ENCODE measurements at places on chromosomes 4 and X.

DNA sequence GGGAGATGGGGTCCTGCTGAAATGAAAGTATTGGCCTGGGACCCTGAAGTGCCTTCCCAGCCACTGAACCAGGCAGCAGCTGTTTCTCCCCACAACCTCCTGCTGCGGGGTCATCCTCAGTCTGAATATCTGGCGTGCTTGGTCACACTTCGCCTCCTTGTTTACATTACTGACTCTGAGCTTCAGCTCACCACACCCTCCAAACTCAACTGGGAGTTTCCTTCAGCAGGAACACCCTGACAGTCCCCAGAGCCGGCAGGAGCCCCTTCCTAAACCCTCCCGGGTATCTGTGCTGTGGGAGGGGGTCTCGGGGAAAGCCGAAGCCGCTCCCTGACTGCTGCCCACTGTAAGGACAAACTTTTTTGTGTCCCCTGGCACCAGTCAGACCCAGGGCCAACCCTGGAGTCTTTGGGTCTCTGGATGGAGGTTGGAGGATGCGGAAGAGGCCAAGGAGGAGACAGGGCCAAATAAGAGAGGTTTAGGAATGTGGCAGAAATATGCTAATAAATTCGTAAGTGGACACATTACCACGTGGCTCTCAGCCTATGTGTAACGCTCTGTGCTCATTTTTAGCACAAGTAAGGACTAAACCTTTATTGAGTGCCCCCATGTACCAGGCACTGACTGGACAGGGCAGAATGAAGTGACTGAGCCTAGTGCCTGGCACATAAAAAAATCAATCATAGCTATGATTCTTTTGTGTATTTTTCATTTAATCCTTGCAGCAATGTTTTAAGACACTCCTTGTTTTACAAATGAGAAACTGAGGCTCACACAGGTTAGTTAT, 20.7 kb downstream of the FHDC1 start:
- no peak for DNase-seq

GRCh38 chr4:4338210-4339001, 48.4 kb downstream of the ZBTB49 start:
- no peak for DNase-seq

DNA sequence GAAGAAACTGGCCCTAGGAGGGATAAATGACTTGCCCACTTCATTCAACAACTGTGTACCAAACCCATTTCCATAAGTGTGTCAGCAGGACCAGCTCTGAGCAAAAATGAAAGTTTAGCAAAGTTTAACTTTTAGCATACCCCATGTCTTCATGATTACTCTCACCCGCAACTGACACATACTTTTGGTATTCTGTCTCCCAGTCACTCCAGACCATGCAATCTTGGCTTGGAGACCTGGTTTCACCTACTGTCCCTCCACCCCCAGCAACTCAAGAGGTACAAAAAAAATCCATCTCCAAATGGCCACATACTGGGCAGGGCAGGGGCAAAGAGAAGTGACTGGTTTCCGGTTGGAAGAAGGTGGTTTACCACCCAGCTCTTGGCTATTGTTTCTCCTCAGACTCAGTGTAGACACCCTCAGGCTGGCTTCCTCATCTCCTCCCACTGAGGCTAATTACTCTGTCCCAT, 79.8 kb downstream of the RLIM start:
- no peak for DNase-seq

GRCh38 chr4:152696764-152697261, 17.0 kb upstream of the TMEM154 start:
- no peak for DNase-seq

- DNase-seq: no peak
Observed at GRCh38 chr4:102580463-102580842, 79.3 kb downstream of the NFKB1 start.

GRCh38 chr4:124055896-124056295, 656.6 kb downstream of the ANKRD50 start:
- DNase-seq: no peak

- no peak for DNase-seq
Observed at GRCh38 chrX:100440006-100440405, 29.9 kb upstream of the PCDH19 start.

- no peak for DNase-seq
Observed at GRCh38 chr4:102825261-102826091, 1.9 kb downstream of the UBE2D3 start.

GRCh38 chr4:168878623-168879022, 131.4 kb downstream of the CBR4 start:
- DNase-seq: no peak

DNA sequence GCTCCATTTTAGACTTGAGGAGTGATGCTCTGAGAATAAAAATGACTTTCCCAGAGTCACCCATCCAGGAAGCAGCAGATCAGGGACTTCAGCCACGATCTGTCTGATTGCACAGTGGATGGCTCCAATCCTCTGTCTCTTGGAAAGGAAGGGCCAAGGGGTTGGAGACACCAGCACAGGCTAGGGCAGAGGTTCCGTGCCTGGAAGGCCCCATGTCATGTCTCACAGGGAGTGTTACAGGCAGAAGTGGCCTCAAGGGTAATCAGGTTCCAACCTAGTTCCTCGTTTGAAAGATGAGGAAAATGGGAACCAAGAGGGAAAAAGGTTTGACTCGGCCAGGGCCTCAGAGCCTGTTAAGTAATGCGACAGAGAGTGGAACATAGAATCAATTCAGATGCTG, 160.0 kb downstream of the EFNB1 start:
- no peak for DNase-seq

DNA sequence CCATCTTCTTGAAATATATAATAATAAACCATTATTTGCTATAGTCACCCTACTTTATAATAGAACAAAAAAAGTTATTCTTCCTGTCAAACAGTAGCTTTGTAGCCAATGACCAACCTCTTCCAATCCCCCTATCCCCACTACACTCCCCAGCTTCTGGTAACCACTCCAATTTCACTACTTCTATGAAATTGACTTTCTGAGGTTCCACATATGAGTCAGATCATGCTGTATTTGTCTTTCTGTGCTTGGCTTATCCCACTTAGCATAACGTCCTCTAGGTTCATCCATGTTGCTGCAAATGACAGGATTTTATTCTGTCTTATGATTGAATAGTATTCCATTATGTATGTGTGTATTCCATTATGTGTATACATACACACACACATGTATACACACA, 809.7 kb upstream of the NDST4 start:
- DNase-seq: no peak

DNA sequence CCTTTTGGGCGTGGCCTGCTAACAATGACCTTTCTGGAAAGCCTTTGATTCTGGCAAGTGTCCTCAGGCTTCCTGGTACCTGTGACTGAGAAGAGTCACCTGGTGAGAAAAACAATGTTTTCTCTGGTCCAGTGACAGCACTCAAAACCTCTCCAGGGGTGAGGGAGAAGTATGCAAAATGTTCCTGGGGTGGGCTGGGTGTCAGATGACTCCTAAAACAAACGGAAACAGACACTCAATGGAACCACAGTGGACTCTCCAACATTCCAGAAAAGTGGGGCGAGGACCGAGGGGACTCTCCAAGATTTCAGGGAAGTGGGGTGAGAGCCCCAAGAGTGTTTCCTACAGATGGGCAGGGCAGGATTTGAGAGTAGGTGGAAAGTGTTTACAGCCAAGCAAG, 69.5 kb downstream of the ANAPC4 start:
- no peak for DNase-seq

- no peak for DNase-seq
Observed at GRCh38 chrX:14050709-14051108, 21.0 kb upstream of the GEMIN8 start.

DNA sequence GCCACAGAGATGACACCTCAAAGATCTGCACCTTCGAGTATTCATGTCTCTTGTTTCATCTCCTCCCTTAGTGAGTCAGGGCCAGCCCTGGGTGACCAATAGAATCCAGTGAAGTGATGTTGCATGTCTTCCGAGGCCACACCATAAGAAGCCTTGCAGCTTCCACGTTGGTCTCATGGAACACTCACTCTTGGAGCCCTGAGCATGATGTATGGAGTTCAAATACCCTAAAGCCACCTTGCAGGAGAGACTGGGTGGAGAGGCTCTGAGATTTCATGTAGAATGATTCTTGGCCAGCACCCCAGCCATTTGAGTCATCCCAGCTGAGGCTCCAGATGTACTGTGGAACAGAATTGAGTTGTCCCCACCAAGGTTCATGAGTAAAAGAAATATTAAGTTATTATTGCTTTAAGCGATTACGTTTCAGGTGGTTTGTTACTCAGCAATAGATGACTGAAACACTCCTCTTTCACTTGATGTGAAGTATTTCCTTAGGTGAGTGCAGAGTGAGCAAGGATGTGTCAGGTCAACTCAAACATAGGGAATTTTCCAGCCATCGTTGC, 5.0 kb upstream of the RP2 start:
- DNase-seq: no peak

DNA sequence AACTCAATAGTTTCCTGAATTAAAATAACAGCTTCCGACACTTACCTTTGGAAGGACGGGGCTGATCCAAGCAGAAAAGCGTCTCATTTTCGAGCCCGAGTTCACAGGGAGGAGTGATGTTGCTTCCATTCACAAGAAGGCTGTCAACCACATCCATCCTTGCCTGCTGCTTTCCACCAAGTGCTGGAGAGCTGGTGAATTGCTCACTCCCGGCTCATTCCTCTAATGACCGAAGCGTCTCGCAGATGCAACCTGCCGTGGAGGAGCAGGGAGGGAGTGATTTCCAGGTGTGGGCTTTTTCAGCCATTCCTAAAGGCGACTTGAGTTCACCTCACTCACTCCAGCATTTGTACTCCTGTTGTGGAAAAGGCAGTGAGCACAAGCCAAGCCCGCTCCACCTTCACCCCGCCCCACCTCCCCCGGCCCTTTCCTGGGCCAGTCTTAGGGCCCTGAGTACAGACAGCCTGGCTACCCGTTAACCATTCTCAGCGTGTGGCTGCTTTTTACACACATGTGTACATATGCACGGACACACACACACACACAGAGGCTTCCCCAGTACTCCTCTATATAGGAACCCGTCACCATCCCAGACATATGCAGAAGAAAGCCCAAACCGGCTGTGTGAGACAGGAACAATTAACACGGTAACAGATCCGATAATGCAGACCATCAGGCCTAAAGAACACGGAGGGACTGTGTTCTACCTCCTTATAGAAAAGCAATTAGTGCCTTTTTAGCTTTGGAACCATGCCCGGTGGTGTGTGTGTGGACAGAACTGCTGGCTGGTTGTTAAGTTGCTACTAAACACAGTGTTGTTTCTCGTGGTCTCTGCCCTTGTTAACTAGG, at the start of gene CCKAR:
Gene CCKAR, minus strand, starts transcription at position 374 of the 849 bp plus-strand sequence. Its CDS starts 217 bp downstream, at position 157.
- DNase-seq: no peak

DNA sequence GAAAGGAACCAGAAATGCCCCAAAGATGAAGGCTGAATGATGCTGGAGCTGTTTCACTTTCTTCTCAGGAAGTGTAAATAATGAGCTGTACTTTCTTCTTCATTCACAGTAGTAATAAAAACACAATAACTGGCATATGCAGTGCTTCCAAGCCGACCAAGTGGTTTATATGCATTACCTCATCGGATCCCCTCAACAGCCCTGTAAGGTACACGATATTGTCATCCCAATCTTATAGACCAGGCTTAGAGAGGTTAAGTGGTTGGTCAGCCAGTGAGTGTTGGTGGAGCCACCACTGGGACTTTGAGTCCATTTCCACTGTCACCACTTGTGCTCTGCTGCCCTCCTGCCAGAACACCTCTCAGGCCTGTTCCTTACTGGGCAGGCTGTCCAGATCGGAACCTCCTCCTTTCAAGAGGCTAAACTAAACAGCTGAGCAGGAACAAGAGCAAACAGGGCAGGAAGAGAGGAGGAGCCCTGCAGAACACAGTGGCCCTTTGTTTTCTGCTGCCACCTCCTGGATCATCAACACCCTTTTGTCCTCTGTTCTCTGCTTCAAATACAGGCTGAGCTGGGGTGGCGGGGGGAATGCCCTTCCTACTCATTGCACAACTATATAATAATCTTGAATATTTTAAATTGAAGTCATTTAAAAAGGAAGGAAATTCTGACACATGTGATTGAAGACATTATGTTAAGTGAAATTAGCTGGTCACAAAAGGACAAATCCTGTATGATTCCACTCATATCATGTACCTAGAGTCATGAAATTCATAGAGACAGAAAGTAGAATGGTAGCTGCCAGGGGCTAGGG, 112.5 kb upstream of the ATP6AP2 start:
- DNase-seq: no peak

GRCh38 chrX:42466332-42467046, 311.5 kb downstream of the PPP1R2C start:
- no peak for DNase-seq

- DNase-seq: no peak
Observed at GRCh38 chr4:108849611-108850168, 86.8 kb upstream of the ETNPPL start.

DNA sequence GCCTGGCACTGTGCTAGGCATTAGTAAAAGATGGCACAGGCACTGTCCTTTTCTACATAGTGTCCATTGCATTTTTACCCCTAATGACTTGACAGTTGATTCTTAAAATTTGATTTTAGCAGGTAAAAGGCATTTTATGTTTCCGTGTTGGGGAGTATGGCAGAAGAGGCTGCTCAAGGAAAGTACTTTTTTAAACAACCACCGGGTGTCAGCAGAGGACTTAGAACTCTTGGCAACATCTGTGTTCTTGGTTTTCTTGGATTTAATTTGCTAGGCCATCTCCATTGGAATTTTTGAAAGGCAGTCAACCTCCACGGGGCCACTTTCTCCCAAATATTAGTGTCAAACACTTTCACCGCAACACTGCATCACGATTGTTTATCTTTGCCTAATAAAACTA, 102.9 kb downstream of the TSPAN7 start:
- no peak for DNase-seq

DNA sequence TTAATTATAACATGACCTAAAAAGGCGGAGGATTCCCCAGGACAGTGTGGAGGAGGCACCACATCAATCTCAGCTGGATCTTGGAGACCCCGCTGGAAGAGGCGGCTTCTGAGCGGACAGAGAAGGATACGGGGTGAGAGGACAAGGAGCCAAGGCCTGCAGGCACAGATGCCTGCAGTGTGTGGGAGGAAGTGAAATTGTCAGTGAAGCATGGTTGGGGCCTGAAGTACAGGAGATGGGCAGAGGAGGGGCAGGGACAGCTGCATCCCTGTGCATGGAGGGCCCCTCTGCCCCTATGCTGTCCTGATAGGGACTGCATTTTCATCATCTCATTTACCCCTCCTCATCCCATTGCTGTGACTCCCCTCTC, 1.7 kb upstream of the SLC2A9 start:
- no peak for DNase-seq

- no peak for DNase-seq
Observed at GRCh38 chr4:182886205-182886604, 31.0 kb downstream of the DCTD start.

DNA sequence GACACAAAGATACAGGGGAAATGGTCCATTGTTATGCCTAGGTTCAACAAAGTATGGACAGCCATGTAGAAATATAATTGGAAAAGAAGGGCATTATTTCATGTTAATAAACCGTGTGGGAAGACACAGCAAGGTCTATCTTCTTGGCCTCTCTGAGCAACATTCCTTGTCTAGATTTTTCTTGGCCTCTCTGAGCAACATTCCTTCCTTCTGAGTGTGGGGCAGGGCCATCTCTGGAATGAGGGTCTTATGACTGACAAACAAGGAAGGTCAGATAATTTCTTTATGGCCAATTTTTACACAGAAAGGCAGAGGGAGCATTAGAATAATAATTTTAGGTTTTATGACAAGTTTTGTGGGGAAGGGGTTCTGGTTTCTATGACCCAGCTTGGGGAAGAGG, 24.3 kb upstream of the MAOA start:
- DNase-seq: no peak

GRCh38 chr4:26369132-26369531, 48.3 kb downstream of the RBPJ start:
- DNase-seq: no peak

Measured in iPS DF 6.9 (cell line).